Skeletal muscle cell (primary cell): ENCODE measurements at places on chromosomes 6 and 20.

GRCh38 chr6:137162692-137163306 lies 10.6 kb downstream of the IL22RA2 start:
- DNase-seq, result no peak

DNA sequence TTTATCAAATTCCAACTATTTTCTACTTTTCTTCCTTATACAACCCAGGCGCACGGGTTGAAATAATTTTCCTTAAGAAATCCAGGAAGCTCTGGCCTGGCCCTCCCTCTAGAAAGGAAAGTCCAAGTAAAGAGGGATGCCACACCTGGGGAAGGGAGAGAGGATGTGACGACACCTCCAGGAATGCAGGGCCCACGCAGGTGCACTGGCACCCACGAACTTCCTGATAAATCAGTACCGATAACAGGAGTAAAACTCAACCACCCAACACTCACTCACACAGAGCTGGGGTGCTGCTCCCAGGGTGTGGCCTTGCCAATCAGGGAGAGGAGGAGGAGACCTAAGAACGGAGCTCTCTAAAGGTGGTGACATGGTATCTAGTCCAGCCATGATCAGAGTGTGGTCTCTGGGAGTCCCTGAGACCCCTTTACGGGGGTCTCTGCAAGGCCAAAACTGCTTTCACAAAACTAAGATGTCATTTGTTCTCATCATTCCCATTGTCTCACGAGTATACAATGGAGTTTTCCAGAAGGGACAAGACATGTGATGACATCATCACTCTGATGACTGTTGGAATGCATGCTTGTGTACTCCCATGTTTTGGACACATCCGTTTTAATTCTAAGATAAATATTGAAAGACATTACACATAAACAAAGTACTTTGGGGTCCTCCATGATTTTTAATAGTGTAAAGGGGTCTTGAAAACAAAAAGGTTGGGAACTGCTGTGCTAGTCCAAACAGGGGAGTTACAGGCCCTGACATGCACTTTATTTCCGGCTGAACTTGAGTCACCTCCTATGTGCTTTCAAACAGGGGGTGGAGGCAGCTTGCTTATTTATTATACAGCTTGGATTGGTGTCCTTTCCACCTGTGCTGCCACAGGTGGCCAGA lies 2.2 kb upstream of the PARD6B start:
- DNase-seq, result no peak

GRCh38 chr6:135640449-135641111 lies 143.0 kb upstream of the AHI1 start:
- DNase-seq, result no peak

GRCh38 chr6:32803416-32803815 lies 13.4 kb downstream of the HLA-DOB start:
- no peak for DNase-seq

DNA sequence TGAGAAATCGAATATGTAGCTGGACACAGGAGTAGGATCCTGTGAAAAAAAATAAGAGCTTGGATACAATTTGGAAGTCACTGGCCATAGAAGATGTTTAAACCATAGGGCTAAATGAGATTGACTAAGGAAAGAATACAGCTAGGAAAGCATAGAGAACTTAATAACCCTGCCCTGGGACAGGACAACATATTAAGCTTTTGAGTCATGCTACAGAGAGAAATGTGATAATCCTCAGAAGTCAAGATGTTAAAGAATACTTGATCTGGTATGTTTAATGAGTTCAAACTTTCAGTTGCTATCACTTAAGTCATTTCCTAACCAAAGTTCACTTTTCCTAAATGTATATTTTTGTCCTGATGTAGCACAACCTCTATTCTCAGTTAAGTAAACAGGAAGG lies 154.6 kb upstream of the TSHZ2 start:
- DNase-seq, result no peak

DNA sequence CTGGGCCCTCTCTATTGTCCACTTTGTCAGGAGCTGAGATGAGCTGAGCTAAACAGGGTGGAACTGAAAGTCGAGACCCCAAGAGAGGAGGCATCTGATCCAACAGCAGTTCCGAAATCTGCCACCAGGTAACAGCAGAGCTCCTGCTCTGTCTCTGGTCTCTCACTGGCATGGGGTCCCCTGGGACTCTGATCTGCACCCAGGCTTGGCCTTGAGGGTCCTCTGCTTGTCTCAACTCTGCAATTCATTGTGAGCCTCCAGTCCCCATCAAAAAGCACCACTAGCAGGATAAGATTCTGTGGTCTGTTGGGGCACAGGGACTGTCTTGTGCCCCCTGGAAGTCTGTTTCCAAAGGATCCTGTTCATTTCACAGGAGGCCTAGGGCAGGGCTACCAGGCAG lies 62.5 kb upstream of the TOP1 start:
- DNase-seq, result no peak

- no peak for DNase-seq
Measured at GRCh38 chr6:33958526-33959328, 154.9 kb upstream of the MLN start.

GRCh38 chr6:38508286-38508685 lies 131.4 kb downstream of the BTBD9 start:
- no peak for DNase-seq

DNA sequence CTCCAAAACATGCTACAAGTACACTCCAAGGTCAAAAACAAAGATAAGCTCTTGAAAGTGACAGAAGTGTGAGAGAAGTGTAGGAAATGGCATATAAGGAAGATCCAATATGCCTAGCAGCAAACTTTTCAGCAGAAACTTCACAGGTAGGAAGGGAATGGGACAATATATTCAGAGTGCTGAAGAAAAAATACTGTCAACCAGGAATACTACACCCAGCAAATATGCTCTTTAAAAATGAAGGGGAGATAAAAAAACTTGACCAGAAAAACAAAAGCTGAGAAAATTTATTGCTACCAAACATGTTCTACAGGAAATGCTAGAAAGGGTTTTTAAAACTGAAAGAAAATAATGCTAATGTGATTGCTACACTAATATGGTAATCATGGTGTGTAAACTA lies 46.2 kb downstream of the THBS2 start:
- DNase-seq, result no peak

DNA sequence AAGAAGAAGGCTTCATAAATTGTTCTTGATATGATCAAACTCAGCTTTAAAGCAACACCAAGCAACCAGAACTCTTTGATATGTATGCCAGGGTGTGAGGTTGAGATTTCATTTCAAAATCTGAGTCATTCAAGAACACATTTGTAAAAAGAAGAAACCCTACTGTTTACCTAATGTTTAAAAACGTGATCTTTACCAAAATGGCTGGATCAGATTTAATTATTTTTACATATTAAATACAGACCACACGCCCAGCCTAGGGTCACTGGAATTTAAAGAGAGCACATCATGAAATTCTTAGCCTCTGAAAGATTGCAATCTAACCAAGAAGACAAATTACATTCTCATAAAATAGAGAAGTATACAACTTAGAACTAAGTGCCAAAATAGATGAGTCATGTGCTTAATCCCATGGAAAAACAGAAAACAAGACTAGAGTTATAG lies 206.8 kb upstream of the SMLR1 start:
- DNase-seq, result no peak

DNA sequence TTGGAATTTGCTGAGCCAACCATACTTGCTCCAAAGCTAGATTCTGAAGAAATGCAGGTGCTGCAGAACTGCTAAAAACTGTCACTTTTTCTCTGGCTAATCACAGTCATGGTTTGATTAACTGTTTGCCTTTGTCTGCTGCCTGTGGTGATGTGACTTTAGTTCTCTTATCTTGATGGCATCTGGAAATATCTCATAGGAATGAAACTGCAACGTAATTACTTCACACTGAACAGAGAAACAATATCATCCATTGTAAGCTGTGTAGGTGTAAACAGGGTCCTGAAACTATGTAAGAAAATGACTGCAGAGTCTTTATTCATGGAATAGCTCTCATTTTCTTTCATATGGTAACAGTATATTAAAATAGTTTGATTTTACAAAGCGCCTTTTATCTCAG lies 721.9 kb upstream of the HS3ST5 start:
- DNase-seq, result no peak

- no peak for DNase-seq
Measured at GRCh38 chr6:20632696-20633095, 98.4 kb downstream of the CDKAL1 start.

DNA sequence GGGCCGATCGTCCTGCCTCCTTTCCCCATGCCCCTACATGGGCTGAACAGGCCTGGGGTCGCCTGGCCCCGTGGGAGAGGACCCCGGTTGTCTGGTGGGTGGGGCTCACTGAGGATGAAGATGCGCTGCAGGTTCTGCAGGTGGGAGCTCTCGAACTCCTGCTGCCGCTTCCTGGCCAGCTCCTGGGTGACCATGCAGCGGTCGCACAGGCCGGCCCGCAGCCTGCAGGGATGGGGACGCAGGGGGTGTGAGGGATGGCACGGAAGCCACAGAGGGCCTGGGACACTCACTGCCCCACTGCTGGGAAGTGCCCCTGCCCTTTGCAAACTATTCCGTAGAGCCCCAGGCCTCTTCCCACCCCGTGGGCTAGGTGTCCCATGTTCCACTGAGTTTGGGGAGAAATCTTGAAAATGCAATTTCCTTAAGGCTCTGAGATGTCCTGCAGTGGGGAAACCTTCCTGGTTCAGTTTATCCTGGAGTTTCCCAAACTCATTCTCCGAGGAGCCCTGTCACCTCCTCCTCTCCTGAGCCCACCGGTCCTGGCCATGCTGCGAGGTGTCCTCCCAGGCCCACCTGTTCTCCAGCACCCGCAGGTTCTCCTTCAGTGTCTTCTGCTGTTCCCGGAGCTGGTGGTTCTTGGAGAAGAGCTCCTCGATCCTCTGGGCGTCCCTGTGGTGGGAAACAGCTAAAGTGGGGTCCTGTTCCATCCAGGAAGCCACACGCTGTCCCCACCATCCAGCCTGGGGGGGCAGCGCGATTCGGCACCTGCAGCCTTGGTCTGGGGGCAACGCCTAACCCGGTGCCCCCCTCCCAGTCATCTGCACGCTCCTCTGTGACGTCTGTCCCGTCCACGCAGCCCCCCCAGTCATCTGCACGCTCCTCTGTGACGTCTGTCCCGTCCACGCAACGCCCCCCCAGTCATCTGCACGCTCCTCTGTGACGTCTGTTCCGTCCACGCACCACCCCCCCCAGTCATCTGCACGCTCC lies 9.9 kb upstream of the CABLES2 start:
- no peak for DNase-seq

GRCh38 chr6:154386848-154387717 lies 30.5 kb upstream of the IPCEF1 start:
- peak; percentile 55 for DNase-seq

- DNase-seq, result no peak
Measured at GRCh38 chr6:168326294-168327261, 7.0 kb upstream of the DACT2 start.

DNA sequence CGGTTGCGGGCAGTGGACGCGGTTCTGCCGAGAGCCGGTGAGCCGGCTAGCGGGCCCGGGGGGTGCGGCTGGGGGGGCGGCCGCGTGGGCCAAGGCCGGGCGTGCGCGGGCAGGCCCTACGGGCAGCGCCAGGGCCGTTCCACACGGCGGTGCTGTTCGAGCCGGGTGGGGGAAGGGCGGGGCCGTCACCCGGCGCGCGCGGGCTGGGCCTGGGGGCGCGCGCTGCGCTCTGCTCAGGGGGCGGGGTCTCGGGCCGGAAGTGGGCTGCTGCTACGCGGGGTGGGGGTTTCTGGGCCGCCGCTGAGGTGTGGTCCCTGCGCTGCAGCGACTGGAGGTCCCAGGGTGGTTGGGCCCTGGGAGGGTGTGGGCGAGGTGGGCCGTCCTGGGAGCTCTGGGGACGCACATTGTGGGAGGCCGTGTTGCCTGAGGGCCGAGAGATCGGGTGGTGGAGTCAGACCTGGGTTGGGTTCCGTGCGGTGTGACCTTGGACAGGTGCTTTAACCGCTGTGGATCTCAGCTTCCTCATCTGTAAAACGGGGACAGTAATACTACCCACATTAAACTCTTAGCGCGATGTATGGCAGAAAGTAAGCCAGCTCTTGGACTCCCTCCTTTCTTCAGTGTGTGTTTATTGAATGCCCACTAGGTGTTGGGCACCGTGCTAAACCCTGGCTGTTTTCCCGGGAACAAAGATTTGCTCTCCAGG lies 391 bp downstream of the MAPRE1 start:
- DNase-seq, result no peak

DNA sequence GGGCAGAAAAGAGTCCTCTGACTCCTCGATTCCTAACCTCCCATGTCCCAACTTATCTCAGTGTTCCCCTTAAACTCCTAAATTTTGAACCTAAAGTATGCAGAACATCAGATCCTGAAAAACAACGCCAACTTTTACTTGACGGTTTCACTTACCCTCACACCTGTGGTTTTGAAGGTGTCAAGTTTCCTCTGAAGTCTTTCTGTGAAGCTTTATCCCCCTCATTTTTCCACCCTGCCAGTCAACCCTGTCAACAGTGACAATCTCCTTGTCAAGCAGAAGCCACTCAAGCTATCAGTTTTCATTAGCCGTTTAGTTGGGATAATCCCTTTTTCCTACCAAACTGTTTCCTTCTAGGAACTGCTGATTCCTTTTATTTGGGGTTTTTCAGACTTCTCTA lies 245.4 kb upstream of the PREP start:
- DNase-seq, result no peak

GRCh38 chr6:151493804-151494234 lies at the start of gene CCDC170:
TSS of gene CCDC170 (plus strand) at chr6:151494017. CDS start at chr6:151494129, 112 bp downstream.
- DNase-seq, result no peak

GRCh38 chr6:158666628-158667359 lies 16.9 kb downstream of the SYTL3 start:
- peak; percentile 78 for DNase-seq

GRCh38 chr6:53854843-53855567 lies 60.2 kb downstream of the LRRC1 start:
- DNase-seq, result no peak

- DNase-seq, result no peak
Measured at GRCh38 chr6:5556011-5556410, 294.7 kb downstream of the FARS2 start.

- no peak for DNase-seq
Measured at GRCh38 chr6:90497411-90497810, 89.5 kb downstream of the MAP3K7 start.

GRCh38 chr6:32883789-32884188 lies 29.8 kb downstream of the PSMB9 start:
- peak; percentile 63 for DNase-seq

- DNase-seq, result no peak
Measured at GRCh38 chr6:5302995-5303622, 41.8 kb downstream of the FARS2 start.

GRCh38 chr6:42572523-42572922 lies 8.7 kb downstream of the UBR2 start:
- no peak for DNase-seq

GRCh38 chr20:49186535-49187329 lies 1.4 kb downstream of the STAU1 start:
- peak; percentile 17 for DNase-seq

DNA sequence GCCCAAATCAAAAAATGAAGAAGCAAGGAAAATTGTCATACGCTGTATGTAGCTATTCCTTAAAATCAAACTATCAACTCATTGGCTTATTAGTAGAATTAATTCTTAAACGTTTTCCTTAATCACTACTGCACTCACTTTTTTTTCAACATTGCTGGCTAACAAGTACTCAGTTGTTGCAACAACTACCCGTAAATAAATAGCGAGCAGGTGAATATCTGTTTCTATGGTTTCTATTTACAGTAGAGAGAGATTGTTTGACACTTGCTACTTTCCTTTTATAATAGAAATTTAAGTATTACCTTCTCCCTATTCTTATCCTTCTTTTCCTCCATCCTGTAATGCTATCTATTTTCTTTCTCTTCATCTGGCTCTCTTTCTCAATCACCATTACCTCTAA lies 25.1 kb downstream of the FRK start:
- DNase-seq, result no peak

- no peak for DNase-seq
Measured at GRCh38 chr20:1993986-1994385, at the start of gene PDYN. TSS of gene PDYN (minus strand) at chr20:1994058. CDS start at chr20:1983084, 10,974 bp downstream.

- DNase-seq, result no peak
Measured at GRCh38 chr20:919491-919916, 3.4 kb upstream of the ANGPT4 start.

GRCh38 chr6:156775717-156776116 lies 1.5 kb upstream of the ARID1B start:
- DNase-seq, result no peak
